Stimulated activated CD4-positive, alpha-beta T cell treated with anti-CD3 and anti-CD28 coated beads, Interleukin-1b, Interleukin-23, amount 100 ng/mL, for 4 hours (primary cell): ENCODE measurements at places on chromosomes 6 and 20.

- DNase-seq, result no peak
Measured at GRCh38 chr20:63856098-63856511, 5.2 kb upstream of the ABHD16B start.

DNA sequence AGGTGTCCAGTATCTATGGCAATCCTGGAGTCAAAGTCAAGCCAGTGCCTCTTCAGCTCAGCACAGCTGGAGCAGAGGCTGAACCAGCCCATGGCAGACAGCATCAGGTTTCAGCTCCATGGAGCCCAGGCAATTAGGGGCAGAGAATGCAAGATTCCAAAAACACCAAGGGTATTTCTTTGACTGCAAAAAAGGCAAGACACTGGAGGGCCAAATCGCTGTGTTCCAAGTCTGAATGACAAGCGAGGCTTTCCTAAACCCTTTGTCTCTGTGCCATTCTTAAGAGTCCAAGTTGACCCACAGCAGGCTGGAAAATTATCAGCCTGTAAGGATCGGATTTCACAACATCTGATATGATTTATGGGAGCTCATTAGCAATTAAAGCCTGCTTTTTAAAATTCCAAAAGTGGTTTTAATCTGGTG is 49.7 kb upstream of the TGM3 start:
- DNase-seq, result no peak

DNA sequence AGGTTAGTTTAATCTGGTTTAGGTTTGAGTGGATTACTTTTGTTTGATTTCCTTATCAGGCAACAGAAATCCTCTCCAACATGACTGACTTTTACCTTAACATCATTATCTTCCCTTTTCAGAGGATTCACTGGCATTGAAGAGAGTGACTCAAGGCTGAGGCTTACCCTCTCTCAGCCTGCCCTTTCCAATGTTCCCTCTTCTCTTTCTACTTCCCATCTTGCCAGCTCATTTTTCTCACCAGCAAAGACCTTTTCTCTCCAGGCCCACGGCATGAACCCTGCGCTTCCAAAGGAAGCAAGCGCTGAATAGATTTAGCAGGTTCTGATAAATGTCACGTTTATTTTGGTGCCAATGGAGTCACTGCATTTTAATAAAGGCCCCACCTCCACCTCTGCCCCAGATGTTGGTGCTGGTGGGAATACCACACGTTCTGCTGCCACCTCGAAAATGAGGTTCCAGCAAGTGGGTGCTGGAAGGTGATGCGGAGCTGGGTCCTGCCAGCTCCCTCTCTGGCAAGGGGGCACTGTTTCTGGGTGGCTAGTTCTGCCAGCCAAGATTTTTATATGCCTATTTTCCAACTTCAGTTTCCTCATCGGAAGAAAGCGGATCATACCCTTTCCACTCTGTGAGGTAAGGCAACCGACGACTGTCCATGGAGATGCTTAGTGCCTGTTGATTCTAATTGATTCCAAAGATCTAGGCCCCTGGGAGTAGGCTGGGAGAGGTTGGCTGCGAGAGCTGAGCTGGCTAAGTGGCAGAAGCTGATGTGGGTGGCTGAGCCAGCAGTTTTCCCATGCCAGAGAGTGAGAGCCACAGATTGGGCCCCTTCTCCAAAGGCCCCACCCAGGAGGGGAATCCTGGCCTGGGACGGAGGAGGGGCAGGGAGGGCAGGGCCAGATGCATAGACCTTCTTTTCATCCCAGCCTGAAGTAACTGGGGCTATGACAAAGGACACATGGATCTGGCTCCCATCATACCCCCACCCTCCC is 87.7 kb upstream of the MAFB start:
- no peak for DNase-seq

- DNase-seq, result no peak
Measured at GRCh38 chr6:5786321-5786968, 220.3 kb downstream of the NRN1 start.

GRCh38 chr20:35238735-35239134 is 12.2 kb downstream of the MMP24 start:
- DNase-seq, result no peak

- DNase-seq, result no peak
Measured at GRCh38 chr6:137666202-137666774, 172.1 kb upstream of the OLIG3 start.

DNA sequence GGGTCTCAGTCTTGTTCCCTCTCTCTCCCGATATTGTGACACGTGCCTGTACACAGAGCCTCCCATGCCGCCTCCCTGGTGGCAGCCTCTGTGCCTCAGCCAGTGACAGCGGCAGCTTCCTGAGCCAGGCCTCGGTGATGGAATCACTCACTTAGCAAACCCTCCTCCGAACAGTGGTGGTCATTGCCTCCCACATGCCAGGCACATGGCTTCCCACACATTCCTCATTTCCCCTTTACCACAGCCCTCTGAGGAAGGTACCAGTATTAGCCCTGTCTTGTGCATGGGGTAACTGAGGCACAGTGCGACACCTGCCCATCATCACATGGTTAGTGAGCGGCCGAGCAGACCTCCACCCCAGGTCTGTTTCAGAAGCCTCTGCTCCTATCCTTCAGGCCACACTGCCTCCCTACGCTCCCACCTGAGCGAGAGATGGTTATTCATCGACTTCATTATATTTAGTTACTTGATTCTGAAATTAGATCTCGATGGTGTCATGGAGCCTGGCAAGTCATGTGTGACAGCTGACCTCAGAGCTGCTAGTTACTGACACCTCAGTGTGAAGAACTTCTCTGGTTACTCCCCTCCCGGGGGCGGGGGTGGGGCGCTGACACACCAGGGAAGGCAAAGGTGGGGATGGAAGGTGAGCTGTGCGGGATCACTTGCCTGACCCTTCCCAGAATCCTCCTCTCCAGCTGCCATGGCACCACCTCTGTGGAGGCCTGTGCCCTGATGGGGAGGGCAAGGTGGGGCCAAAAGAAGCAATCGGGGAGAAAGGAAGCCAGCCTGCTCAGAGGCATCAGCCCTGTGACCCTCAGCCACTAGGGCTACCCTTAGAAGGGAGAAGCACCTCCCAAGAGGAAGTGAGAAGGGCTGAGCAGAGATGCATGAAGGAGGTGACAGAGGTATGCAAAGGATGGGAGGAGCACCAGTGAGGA is 17.9 kb downstream of the MDGA1 start:
- DNase-seq, result no peak

- DNase-seq, result no peak
Measured at GRCh38 chr20:1618954-1619540, 762 bp downstream of the SIRPB1 start.

- no peak for DNase-seq
Measured at GRCh38 chr6:169669889-169670288, 31.9 kb downstream of the WDR27 start.

- DNase-seq, result no peak
Measured at GRCh38 chr20:2295886-2296515, at the start of gene TGM3. Gene TGM3, plus strand, starts transcription at chr20:2296001. Its CDS starts 63 bp downstream, at chr20:2296064.

GRCh38 chr6:161963634-161964234 is 689.9 kb upstream of the AGPAT4 start:
- DNase-seq, result no peak

GRCh38 chr6:163860287-163861081 is 446.0 kb downstream of the QKI start:
- DNase-seq, result no peak

GRCh38 chr6:85006362-85006761 is 242.0 kb upstream of the TBX18 start:
- no peak for DNase-seq

DNA sequence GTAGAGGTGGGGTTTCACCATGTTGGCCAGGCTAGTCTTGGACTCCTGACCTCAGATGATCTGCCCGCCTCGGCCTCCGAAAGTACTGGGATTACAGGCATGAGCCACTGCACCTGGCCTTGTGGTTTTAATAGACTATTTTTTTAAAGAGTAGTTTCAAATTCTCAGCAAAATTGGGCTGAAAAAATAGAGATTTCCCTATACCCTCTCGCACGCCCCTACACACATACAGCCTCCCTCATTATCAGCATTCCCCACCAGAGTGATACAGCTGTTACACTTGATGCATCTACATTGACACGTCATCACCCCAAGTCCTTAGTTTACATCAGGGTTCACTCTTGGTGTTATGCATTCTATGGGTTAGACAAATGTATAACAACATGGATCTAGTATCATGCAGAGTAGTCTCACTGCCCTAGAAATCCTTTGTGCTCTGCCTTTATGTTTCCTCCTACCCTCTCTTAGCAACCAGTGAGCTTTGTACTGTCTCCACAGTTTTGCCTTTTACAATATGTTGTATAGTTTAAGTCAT is 103.6 kb downstream of the CDYL start:
- no peak for DNase-seq

DNA sequence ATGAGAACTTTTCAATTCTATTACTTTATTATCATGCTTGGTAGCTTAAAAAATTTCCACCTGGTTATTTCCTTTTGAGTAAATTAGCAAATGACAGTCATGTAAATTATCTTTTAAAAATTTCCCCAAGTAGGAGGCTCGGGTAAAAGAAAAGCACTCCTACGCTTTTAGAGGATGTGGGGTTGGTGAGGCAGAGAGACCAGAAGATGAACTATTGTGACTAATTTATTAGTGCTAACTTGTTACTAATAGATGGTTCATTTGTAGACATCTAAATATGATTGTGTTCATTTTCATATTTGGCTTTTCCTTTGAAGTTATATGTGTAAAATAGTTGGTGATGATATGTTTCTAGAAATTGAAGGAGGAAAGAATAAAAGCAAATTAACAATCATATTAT is 27.0 kb downstream of the ZNF292 start:
- no peak for DNase-seq

DNA sequence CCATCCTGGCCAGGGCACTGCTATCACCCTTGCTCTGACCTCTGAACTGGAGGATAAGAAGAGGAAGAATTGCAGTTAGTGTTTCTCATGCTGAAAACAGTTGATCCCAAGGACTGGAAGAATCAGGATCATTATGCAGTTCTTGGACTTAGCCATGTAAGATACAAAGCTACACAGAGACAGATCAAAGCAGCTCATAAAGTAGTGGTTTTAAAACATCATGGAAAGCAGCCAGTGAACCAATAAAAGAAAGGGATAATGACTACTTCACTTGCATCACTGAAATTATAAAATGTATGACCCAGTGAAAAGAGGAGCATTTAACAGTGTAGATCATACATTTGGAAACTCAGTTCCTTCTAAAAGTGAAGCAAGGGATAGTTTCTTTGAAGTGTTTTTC is 47.7 kb downstream of the DNAH8 start:
- DNase-seq, result no peak

DNA sequence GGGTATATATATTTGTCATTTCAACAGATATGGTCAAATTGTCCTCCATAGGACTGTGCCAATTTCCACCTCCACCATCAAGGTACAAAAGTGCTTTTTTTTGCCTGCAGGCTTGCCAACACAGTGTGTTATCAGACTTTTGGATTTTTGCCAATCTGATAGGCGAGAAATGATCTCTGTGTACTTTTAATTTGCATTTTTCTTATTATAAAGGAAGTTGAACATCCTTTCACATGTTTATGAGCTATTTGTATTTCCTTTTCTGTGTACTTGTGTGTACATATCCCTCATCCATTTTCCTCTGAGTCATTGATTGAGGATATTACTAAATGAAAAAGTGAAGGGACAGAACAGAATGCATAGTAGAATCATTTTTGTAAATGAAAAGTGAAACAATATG is 39.0 kb upstream of the PTPN1 start:
- DNase-seq, result no peak

- no peak for DNase-seq
Measured at GRCh38 chr20:18466574-18466893, 296 bp downstream of the DZANK1 start.

DNA sequence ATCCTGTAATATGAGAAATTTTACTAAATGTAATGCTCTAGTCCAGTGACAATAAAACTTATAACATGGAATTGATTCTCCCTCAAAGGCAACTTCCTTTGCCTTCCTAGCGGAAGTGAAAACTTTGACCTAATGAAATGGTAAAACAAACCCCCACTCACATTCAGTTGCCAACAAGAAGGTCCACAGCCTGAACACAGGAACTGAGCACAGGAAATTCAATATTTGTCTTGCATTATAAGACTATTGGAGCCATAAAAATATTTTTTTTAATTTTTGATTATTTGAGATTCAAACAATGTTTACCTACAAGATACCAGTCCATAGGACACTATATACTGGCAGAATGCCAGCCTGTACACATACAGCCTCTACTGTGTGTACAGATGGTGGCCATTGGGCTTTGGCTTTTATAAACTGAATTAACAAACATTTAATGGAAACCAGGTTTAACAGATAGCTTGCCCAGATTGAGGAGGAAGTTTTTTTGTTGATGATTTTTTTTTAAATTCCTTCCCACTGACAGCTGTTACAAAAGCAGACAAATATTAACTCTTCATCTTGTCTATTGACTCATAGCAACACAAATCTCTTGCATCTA is 481.5 kb upstream of the JAG1 start:
- no peak for DNase-seq

DNA sequence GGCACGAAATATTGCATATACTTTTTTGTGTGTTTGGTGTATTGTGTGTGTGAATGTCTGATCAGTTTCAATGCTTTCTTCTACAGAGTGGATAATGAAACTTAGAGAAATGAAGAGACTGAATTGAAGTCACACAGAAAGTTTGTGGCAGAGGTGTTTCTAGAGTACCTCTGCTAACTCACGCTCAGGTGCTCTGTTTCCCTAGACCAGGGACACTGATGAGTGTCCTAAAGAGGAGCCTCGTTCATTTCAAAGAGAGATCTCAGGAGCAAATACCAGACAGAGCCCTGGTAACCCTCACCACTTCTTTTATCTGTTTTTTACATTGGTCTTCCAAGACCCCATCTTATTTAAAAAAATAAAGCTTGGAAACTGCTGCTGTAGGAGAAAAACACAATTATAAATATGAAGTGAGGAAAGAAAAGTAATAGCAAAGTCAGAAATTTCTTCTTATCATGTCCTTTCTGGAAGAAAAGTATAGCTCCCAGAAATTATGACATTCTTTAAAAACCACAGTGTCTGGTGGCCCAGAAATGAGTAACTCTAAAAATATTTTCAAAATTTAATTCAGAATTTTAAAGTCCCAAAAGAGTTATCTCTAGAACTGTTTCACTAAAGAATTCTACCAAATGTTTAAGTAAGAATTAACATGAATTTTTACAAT is 720.6 kb downstream of the RFPL4B start:
- DNase-seq, result no peak

GRCh38 chr6:5698318-5698717 is 308.4 kb downstream of the NRN1 start:
- DNase-seq, result no peak

DNA sequence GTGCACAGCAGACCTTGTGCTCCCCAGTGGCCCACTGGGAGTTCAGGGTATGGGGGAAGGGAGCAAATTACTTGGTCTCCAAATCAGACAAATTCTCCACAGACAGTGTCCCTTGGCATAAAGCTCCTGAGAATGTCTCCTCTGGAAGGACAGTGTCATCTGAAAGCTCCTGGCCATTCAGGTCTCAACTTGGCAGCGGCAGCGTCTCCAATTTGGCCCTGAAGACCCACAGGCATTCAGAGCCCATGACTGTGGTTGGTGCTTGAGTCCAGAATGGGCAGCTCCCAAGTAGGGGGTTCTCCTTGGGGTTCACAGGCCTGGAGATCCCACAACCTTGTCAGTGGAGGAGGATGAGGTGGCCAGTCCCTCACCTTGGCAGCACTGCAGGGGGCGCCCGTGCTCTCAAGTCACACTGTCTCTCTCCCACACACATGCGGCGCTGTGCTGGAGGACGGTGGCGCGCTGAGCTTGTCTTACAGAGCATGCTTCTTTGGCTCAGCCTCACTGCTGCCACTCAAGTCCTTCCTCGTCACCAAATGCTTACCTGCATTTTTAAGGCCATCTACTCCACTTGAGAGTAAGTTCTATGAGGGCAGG is 20.7 kb downstream of the DYNLRB1 start:
- DNase-seq, result peak; percentile 30
